GM04504 (cell line): ENCODE measurements at places on chromosomes 4 and X.

GRCh38 chr4:110368409-110368808 lies 107.5 kb upstream of the ENPEP start:
- no peak for DNase-seq

DNA sequence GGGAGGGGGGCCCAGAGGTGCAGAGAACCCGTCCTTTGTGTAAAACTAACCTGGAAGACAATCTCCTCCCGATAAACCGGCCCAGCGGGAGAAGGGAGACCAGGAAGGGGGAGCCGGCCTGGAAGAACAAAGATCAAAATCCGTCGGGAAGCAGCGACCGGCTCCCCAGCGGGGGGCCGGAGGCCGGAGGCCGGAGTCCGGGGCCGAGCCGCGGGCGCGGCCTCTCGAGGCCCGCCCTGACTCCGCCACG lies 552 bp downstream of the ZDHHC9 start:
- DNase-seq: no peak

- DNase-seq: no peak
These were observed 213.4 kb upstream of the RASGEF1B start for GRCh38 chr4:81685104-81685503.

DNA sequence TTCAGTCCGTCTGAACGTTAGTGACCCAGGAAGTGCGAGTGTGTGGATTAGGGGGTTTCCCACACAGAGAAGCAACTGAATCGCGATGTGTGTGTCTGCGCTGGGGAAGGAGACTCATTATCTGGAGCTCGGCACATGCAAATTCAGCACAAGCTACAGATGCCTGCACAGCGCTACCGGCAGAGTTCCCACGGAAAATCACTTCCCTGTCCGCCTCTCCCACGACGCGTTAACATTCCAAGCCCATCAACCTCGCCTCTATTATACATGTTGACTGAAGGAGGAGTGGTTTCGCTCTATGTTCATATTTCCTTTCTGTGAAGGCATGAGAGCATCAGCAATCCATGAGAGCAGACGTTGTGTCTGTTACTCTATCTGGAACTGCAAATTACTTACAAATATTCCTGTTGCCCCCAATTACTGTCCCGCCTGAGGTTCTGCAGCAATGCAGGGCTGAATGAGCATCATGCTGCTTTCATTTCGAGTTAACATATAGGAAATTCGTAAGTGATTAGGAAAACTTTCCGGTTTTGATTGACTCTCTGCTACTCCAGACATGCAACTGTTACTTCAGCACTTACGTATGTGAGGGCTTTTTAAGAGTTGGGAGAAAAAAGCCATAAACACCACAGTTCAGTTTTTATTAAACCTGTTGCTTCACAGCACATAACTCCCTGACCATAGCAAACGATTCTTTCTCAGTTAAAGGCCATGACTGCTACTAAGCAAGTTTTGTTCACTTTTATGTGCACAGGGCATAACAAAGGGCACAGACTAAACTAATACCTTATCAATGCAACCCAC lies 15.0 kb upstream of the MTNR1A start:
- no peak for DNase-seq

DNA sequence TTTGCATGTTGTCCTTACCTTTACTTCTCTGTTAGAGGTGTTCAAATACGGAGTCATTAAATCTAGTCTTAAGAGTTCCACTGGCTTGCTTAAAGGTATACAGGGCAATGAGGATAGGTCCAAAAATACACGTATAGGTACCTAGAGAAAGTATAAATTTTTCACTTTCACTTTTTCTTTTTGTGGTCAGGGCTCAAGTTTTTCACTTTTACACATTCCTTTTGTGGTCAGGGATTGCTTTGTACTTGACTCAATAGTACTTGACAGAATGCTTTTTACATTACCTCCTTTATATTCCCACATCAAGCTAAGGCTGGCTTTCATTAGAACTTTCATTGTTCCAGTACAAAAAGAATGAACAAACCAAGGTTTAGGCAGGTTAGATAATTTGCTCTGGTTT lies 21.7 kb downstream of the TMEM184C start:
- no peak for DNase-seq

DNA sequence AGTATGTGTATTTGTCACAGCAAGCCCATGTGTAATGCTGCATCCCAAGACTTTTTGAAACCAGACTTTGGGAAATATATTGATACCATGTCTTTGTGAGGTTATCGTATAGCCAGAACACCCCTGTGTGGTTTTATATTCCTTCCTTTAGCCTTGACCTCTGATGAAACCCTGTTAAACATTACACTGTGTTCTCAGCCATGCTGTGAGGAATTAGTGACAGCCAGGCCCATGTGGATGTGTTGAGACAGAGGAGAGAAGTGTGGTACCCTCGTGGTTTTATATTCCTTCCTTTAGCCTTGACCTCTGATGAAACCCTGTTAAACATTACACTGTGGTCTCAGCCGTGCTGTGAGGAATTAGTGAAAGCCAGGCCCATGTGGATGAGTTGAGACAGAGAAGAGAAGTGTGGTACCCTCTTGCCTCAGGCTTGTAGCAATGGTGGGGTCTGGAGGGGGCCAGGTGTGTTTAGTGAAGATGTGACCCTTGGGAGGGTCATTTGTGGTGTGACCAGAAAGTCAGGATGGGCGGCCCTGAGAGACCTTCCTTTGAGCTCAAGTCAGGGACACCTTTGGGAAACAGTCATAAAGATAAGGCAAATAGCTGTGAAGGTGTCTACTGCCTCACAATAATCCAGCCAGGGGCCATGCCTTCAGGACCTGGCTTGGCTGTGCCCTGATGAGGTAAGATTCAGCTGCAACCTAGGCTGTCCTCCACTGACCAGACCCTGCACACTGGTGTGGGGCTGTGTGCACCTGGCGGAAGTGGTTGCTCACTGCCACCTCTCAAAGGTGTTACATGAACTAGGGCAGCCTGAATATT lies 110.0 kb downstream of the IRF2 start:
- DNase-seq: no peak

GRCh38 chrX:149469406-149469805 lies 35.7 kb downstream of the IDS start:
- DNase-seq: no peak

DNA sequence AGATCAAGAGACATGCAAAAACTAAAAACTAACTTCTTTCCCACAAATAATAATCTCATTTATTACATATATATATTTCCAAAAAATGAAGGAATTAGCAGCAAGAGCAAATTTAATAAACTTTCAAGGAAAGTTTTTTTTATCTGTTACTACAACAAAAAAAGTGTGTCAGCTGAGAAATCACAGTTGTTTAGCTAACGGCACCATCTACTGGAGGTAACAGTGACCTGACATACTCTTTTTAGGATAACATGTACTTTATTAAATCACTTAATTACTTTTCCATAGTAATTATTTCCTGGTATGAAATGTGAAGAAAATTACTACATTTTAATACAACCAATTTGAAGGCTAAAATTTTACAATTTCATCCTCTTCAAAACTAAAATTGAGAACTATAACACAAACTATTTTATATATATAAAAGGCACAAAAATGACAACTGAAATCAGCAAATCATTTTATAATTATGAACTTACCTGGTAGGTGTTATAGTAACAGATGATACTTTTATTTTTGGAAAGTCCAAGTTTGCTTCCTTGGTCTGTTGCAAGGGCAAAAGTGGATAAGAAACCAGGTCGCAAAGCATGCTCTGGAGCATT lies 9.1 kb downstream of the LAMTOR3 start:
- DNase-seq: no peak

- DNase-seq: no peak
These were observed 95.1 kb upstream of the GALNTL6 start for GRCh38 chr4:171718069-171718468.

GRCh38 chrX:153935326-153935851 lies 552 bp upstream of the NAA10 start:
- no peak for DNase-seq

DNA sequence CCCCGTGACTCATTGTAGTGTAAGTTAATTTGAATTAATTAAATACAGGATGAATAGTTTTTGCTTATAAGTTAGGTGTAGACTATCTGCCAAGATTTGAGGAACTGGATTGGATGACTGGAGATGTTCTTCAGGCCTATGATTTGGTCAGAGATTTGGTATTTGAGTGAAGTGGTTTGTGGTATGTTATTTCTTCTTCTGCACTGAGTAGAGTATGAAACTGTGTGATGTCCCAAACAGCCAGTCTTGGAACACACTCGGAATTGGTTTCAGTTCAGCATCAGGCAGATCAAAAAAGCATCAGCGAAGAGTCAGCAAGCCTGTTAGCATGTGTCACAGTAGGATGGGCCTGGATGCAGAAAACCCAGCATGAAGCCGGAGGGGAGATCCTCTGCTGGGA lies 294.1 kb downstream of the ARHGAP10 start:
- DNase-seq: peak; percentile 92

GRCh38 chr4:88830598-88830997 lies 133.0 kb upstream of the NAP1L5 start:
- no peak for DNase-seq

DNA sequence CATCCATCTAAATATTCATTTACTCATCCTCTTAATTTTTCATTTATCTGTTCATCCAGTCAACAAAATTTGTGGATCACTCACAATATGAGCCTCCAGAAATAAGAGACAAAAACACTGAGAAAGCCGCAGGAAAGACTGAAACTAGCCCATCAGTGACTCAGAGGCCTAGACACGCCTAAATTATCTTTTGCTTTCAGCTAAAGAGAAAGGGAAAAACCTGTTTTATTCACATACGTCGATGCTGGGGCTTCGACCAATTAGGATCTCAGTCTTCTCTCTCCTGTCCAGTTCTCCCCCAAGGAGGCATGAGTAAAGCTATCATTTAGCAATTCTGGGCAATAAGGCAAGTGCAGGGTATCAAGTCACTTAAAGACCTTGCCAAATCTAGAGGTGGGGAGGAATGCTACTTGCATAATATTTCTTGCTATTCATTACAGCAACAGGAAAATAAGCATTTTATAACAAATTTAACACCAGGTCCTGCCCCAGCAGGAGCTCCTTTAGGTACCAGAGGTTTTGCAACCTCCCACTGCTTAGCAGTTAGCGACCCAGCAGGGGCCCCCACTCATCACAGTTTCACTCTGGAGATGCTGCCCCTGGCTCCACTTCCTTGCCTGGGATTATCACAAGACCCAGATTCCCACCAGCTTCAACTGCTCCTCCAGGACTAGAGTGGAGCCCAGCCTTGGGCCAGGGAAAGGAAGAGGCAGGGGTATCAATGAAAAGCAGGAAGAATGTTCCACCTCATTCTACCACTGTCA lies 30.1 kb upstream of the TMEM154 start:
- no peak for DNase-seq

DNA sequence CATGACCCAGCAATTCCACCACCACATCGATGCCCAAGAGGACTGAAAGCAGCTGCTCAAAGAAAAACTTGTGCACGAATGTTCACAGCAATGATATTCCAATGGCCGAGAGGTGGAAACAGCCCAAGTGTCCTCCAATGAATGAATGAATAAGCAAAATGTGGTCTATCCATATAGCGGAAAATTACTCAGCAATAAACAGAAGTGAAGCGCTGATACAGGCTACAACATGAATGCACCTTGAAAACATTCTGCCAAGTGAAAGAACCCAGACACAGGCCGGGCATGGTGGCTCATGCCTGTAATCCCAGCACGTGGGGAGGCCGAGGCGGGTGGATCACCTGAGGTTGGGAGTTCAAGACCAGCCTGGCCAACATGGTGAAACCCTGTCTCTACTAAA lies 5.2 kb upstream of the SLC2A9 start:
- DNase-seq: no peak

DNA sequence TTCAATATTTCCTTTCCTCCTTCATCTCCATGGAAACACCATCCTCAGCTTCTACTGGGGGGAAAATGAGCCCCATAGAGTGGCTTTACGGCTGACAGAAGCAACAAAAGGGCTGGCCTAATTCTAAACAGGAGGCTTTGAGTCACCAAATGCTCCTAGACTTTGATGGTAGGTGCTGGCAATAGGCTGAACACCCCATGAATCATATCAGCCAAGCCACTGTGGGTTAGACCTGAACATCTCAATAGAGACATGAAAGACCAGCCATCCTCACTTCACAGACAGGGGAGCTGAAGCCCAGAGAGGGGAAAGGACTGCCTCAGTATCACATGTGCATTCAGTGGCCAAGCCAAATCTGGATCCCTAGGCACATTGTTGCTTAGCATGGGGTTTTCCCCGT lies 107.6 kb downstream of the AMER1 start:
- no peak for DNase-seq

DNA sequence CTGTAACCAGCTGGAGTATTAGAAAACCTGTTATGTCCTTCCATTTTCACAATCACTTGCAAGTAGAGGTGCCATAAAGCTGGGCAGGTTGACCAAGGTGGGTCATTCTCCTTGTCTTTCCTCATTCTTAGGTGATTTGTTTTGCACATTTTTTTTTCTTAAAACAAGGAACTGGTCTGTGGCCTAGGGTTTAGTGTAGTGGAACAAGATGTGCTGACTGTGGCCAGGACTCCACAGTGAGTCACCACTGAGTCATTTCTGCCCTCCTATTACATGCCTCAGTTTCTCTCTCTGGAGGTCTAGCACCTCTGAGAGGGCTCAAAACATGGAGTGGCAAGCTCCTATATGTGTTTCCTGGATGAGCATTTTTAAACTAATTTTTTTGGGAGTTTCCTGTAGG lies 355.9 kb downstream of the GPM6A start:
- no peak for DNase-seq

DNA sequence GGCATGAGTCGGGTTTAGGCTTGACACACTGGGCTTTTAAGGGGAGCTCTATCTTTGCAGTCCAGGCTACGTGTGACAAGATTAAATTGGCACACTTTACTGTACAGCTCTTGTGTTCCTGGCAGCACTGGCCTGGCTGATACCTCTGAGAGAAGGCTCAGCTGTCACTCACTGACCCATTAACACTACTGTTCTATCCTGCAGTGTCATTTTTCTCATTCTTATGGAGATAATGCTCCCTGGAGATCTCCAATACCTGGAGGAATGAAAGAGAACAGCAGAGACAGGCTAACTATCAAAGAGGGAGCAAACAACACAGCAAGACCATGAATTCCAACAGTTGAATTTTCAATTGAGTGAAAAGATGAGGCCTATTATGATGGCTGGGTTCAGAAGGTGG lies 1.7 kb upstream of the PDHA2 start:
- no peak for DNase-seq

- no peak for DNase-seq
These were observed 23.9 kb downstream of the MANBA start for GRCh38 chr4:102736636-102737549.

- no peak for DNase-seq
These were observed 1.4 kb downstream of the THOC2 start for GRCh38 chrX:123731258-123731986.

GRCh38 chr4:126071346-126072333 lies 756.9 kb downstream of the FAT4 start:
- no peak for DNase-seq

DNA sequence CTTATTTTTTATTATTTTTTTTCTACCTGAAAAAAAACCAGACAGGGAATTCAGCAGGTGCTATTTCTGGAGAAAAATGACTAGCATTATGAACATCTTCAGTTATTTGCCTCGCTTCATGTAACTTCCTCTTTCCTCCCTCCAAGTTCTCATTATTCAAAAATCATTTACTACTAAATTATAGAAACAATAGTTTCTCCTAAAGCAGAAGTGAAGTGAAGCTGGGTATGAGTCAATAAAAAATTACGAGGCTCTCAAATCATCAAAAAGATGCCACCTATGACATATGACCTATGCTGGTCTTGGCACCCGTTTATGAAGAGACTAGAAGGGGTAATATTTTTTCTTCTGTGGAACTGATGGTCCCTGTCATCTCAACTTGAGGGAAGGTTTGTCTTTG lies 145.0 kb upstream of the AADAT start:
- DNase-seq: no peak

- DNase-seq: no peak
These were observed 467.0 kb downstream of the PCDH18 start for GRCh38 chr4:137065311-137065710.
